ENCODE measurements at places on chromosomes 5 and 9. TPM values are rescaled to one million over a fixed set of nuclear protein-coding genes. Genes with fewer than 3 reads are reported as not detected.

Gene KIF24
- 0.66 TPM for total RNA-seq

Gene KCTD16
- 1.1 TPM for total RNA-seq

Gene SHISAL2B
- not detected for total RNA-seq

Gene F12
- 0.22 TPM for total RNA-seq

Gene PLAC8L1
- total RNA-seq = not detected

Gene ARL15
- total RNA-seq = 16.3 TPM

Gene BHMT
- 0.86 TPM for total RNA-seq

Gene ROR2
- 43.3 TPM for total RNA-seq

Gene MRPL41
- total RNA-seq = 28.2 TPM

Gene LEAP2
- total RNA-seq = 0.43 TPM

Gene SLC6A19
- not detected for total RNA-seq

Gene ZDHHC11
- total RNA-seq = 2.4 TPM

Gene CA9
- not detected for total RNA-seq

Gene BAAT
- not detected for total RNA-seq

Gene SYK
- total RNA-seq = under 0.01 TPM

Gene UTP15
- total RNA-seq = 22.3 TPM

Gene ATOSB
- total RNA-seq = 46.8 TPM

Gene CD180
- total RNA-seq = not detected

Gene LURAP1L
- 14.6 TPM for total RNA-seq

All from placental pericyte (primary cell).